ENCODE measurements at places on chromosomes 16 and 17.

- DNase-seq, result no peak
These were observed 310.4 kb downstream of the XYLT1 start for GRCh38 chr16:17160285-17160853.

DNA sequence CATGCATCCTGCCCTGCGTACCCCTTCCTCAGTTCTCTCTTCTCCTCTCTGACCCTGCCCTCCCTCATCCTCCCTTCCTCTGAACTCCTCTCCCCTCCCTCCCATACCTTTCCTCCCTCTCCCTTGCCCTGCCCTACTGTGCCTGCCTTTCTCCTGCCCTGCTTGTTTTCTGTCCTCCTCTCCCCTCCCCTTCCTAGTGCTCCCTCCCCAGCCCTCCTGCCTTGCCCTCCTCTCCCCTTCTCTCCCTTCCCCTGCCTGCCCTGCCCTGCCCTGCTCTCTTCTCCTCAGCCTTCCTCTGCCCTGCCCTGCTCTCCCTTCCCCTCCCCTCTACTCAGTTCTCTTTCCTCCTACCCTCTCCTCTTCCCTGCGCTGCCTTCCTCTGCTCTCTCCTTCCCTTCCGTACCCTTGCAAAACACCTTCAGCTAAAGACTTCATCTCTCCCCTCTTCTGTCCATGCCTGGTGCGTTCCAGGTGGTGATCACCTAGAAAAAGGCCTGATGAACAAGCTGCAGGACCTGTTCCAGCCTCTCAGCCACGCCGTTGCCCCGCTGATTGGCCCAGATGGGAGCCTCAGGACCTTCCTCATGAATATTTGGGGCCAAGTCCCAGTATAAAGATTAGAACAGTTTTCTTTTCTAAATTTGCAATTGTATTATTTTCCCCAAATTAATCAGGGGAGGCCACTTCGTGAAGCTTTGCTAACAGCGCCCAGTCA is 290.5 kb downstream of the CPPED1 start:
- no peak for DNase-seq

GRCh38 chr17:70878879-70879278 is 709.5 kb downstream of the KCNJ2 start:
- no peak for DNase-seq

DNA sequence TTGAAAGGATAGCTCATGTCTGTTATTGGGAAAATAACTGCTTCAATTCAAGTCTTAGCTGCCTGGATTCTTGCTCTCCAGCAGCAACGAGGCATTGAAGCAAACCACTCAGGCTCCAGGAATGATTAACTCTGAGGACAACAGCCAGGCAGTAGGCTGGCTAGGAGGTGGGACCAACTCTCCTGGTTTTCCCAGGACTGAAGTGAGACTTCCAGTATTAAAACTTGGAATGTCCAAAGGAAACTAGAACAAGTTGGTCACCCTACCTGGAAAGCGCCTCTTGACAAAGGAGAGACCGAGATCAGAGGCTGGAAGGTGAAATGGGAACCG is 100.7 kb downstream of the SALL1 start:
- DNase-seq, result no peak

- peak; percentile 44 for DNase-seq
These were observed 36.1 kb upstream of the PHB1 start for GRCh38 chr17:49450735-49451134.
